Activated T-helper 1 cell treated with anti-CD3 and anti-CD28 coated beads, Interleukin-12 subunit alpha, Interleukin-12 subunit beta, Interleukin-2, Interleukin-4 antibody, amounts not matched to agents 30 ng/mL and 10 ng/mL and 1 ng/mL, durations not matched to agents 14 hours and 24 hours and 36 hours (primary cell): ENCODE measurements at places on chromosomes 5 and 9.

DNA sequence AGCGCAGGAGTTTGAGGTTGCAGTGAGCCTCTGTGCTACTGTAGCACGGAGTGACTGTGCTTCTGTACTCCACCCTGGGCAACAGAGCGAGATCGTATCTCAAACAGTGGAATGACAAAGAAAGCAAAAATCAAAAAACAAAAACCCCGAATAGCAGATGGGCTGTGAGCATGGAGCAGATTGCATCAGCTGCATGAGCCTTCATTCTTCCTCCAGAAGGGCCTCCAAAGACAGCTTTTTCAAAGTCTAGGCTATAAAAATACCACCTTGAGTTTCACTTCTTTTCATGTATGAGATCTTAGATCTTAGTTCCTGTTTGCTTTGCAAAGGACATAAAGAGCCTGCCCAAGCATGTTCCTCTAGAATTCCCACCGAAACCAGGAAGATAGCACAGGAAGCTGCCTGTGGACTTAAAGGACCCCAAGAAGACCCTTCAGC lies 15.0 kb upstream of the HSPB3 start:
- DNase-seq = no peak

- DNase-seq = no peak
Measured at GRCh38 chr5:159838551-159839222, 77.6 kb upstream of the ADRA1B start.

- no peak for DNase-seq
Measured at GRCh38 chr5:32153723-32154122, 20.4 kb downstream of the GOLPH3 start.

DNA sequence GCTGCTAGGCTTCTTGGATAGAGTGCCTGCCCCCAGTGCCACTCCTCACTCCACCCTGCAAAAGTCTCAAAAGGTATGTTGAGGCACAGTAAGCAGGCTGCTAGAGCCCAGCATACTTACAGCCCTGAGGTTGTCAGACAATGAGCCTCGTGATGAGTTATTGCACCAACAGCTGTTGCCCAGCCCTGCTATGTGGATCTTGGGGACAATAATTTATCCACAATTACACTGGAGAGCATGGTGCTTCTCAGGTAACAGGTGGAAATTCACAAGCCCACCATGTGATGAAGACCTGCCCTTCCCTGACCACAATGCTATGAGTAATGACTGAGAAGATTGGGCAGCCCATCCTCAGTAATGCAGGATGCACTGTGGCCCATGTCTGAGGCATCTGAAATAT lies 36.5 kb downstream of the KCNIP1 start:
- no peak for DNase-seq

GRCh38 chr9:100720922-100721321 lies 143.0 kb downstream of the CAVIN4 start:
- no peak for DNase-seq

DNA sequence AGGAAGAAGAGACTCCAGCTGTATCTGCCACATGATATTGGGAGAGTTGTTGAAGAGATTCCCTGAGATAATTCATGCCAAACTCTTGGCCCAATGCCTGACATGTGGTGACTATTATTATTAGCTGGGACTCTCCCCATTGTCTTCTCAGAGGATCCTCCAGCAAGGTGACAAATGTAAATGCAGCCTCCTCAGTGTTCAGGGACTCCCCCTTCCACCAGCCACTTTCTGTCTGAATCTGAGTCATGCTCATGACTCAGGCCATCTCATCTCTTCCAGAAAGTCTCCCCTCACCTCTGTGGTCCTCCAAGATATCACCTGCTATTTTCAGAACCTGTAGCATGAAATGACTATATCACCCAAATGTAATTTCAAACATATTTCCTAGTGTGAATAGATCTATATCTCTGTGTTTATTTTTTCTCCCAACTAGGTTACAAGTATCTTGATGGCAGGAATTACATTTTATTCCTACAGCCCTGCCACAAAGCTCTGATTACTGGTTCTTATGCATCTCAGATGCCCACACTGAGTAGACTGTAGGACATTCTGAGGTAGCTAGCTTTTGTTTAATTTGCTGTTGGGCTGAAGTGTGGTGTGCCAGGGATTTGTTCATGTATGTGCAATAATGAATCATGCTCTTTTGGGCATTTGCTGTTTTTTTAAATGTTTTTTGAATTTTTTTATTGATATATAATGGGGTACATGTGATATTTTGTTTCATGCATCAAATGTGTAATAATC lies 126.6 kb upstream of the IL12B start:
- peak; percentile 59 for DNase-seq

DNA sequence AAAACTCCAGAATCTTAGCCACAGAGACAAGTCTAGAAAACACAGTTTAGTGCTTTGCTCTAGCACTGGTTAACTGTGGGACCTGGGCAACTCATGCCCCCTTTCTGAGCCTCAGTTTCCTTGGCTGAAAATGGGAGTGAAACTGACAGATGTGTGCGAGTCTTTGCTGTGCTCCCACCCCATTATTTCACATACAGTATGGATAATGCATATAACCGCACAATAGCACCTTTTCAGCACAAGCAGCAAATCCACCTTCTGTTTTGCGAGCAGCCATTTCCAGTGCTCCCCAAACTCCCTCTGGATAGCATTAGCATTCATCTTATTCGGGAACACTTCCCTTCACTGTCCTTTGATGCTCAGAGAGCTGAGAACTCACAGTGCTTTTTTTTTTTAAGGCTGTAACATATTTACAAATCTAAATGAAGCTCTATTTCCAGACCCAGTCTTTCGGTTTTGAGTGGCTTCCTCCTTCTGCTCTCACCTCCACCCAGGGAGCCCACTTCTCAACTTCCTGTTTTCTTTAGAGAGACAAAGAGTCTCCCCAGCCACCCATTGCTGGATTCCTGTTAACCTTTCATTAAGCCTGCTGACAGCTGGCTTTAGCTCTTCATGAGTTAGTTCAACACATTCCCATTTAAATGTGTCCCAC lies 49.2 kb downstream of the TIMD4 start:
- peak; percentile 53 for DNase-seq

DNA sequence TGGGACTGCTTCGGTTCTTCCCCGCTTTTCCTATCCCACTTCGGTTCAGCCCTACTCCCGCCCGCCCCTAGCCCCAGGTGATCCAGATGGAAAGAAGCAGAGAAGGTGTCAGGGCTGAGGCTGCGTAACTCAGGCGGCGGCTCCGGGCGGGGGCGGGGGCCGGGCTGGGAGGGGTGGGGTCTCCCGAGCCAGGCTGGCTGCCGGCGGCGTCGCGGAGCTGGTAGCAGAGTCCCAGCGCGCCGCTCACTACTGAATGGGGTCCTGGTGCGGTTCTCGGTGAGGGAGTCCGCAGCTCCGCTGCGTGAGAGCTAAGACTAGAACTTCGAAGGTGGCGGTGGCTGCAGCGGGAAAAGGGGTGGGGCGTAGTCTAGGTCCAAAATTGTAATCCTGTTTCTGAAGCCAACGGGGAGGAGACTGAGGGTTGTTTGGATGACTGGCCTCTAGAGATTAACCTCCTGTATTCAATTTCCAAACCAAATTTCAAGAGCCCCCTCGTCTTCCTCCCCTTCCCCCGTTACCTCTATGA lies 1.4 kb downstream of the PRR16 start:
- no peak for DNase-seq

- no peak for DNase-seq
Measured at GRCh38 chr5:149144637-149145036, 3.3 kb downstream of the ABLIM3 start.

DNA sequence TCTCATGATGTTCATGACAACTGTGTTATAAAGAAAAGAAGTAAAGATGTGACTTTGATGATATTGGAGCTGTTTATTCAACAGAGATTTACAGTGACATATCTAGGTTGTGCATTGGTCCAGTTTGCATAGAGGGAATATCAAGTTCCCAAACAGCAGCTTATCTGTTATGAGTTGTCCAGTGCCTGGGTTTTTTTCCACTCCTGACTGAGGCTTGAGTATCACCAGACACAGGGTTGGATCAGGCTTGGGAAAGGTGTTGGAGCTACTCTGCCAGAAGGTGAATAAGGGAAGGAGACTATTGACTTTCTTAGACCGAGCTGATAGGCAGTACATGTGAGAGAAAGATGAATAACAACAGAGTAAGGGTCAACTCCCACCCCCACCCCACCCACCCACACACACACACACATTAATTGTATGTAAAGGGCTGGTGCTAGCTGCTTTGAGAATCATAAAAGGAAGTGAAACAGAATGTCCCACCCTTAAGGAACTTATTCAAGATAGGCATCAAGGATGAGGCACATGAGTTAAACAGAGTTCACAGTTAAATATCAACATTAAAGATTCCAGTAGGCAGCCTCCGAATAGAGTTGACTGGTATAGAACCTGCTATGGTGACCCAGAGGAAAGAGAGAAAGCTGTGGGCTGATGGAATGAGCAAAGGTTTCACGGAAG lies 33.0 kb upstream of the RASGRF2 start:
- DNase-seq = no peak

DNA sequence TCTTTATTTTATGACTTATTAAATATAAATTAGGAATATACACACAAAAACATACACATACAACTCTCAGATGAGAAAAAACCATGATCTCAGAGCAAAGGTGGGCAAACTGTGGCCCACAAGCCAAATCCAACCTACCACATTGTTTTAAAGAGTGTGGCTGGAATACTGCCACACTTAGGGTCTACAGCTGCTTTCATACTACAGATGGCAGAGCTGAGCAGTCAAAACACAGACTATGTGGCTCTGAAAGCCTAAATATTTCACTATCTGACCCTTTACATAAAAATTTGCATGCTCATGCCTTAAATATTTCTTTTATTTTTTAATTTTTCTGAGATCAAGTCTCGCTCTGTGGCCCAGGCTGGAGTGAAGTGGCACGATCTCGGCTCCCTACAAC lies 28.3 kb downstream of the LEAP2 start:
- no peak for DNase-seq

GRCh38 chr5:124745928-124746915 lies at the start of gene ZNF608:
ZNF608 (minus strand) TSS chr5:124746639; CDS start chr5:124744989, 1,650 bp downstream.
- DNase-seq = no peak

DNA sequence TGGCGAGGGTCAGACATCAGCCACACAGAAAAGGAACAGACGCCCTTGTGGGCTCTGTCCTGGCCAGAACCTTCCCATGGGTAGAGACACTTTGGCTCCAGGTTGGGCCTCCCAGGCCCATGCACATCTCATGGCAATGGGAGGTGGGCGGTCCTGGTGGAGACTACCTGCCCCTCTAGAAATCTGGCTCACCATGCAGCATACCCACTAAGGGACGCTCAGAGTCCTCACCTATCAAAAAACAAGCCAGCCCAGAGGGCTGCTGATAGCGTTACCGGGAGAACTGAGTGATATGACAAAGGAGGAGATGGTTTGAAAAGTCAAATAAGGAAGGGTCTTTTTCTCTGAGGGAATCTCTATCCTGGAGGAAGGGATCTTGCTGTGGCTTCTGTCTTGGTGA lies 62.1 kb downstream of the C5orf15 start:
- no peak for DNase-seq

DNA sequence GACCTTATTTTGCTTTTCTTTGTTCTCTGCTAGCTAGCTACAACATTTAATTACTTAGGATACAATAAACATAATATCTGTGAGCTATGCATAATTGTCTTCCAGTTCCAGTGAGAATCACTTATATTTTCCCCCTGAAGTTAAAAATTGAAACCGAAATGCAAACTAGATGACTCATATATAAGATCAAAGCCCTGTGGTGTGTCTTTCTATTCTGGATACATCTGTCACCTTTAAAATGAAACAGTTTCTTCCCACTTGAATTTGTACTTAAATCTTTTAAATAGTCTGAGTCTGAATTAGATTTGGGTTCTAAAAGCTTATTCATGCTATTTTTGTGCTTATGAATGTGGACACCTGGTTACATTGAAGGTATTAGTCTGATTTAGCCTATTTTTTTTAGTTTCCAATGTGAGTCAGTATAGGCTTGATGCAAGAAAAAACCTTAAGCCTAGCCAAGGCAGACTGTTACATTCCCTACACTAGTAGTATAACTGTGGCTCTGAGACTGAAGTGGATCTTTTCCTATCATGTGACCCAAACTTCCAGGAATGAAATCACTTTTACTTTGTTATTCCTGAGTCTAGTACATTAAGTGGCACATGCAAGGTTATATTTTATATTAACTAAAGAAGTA lies 703.5 kb upstream of the RGMB start:
- DNase-seq = no peak

- no peak for DNase-seq
Measured at GRCh38 chr9:90446200-90446948, 196.2 kb downstream of the DIRAS2 start.

GRCh38 chr5:8827696-8828095 lies 718.2 kb downstream of the SEMA5A start:
- no peak for DNase-seq

DNA sequence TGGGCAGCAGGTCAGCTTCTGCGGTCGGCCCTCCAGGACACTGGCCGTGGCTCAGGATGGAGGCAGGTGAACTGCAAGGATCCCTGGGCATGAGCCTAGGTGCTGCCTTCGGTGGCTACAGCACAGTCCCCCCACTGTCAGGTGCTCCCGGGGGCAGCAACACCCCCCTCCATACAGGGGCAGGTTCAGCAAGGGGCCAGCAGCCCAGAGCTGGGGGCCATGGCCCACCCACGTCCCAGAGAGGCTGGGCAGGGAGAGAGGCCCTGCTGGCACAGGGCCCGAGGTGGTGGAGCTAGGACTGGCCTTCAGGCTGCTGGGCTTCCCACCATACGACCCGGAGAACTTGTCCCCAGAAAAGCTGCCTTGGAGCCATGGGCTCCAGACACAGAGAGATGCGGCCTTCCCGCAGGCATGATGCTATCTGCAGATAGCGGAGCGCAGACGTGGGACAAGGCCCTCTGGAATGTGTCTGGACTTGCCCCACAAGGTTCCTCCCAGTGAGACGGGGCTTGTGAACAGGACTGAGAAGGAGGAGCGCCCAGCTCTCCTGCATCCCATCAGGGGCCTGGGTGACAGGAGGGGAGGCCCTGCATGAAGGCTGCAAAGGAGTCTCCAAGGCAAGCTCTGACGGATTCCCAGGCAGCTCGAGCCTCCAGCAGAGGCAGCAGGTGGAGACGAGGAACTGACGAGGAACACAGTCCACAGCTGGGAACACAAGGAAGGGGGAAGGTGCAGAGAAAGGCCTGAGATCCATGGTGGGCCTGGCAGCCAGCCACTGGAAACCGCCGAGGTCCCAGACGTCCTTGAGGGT lies 111.1 kb downstream of the VAV2 start:
- DNase-seq = no peak

DNA sequence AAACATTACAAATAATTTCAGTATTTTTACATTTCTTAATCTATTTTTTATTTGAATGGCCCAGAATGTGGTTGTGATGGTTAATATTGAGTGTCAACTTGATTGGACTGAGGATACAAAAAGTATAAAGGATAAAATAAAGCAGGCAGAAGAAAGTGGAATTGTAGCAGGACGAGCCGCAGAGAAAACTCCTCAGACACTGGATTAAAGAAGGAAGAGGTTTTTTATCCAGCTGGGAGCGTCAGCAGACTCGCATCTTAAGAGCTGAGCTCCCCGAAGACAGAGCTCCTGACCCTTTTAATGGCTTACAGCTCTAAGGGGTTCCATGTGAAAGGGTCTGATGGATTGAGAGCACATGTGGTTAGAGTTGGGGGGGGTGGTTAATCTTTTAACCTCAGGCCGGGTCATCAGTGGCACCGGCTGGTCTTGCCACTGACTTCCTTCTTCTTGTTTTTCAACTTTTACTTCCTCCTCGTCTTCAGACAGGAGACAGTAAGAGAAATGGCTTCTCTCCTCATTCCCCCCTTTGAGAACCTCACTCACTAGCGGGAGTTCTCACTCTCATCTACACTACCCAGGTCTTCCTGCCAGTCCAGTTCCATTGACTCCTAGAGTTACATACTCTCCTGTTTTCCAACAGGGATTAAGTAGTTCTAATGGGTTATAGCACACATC lies 80.0 kb downstream of the TMEM161B start:
- DNase-seq = no peak

- DNase-seq = no peak
Measured at GRCh38 chr9:95265960-95266359, 51.5 kb downstream of the FANCC start.
